ENCODE measurements at places on chromosomes 12 and 14.

GRCh38 chr12:54211920-54212319 is 23.1 kb upstream of the SMUG1 start:
- no peak for DNase-seq

DNA sequence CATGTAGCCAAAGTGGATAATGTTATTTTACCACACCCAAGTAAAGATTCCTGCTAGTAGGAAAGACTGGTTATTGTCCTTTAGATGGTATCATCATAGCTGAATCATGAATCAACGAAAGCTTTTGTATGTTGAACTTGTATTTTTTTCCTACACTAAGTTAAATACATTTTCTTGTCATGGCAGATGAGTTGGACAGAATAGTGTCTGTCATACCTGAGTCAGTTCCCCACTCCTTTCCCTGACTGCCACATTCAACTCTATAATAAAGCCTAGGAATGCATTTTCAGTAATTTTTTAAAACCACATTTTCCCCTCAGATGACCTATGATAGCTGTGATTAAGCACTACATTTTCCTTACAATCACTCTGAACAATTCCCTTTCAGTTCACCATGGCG is 9.3 kb upstream of the PTHLH start:
- DNase-seq, result no peak

GRCh38 chr12:54217774-54218241 is 29.0 kb upstream of the SMUG1 start:
- DNase-seq, result no peak

DNA sequence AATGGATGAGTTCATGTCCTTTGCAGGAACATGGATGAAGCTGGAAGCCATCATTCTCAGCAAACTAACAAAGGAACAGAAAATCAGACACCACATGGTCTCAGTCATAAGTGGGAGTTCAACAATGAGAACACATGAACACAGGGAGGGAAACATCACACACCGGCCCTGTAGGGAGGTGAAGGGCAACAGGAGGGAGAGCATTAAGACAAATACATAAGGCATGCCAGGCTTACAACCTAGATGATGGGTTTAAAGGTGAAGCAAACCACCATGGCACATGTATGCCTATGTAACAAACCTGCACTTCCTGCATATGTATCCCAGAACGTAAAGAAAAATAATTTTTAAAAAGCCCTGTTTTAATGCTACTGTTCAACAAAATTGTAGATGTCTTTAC is 914.2 kb upstream of the ATXN7L3B start:
- no peak for DNase-seq

- no peak for DNase-seq
These were observed 100.7 kb downstream of the VCPKMT start for GRCh38 chr14:50015716-50016115.

GRCh38 chr12:25023808-25024207 is 74.9 kb upstream of the BCAT1 start:
- no peak for DNase-seq

GRCh38 chr12:74456431-74456830 is 81.2 kb upstream of the ATXN7L3B start:
- no peak for DNase-seq

- no peak for DNase-seq
These were observed 39.8 kb downstream of the BAZ1A start for GRCh38 chr14:34835312-34835711.

GRCh38 chr14:58059126-58059525 is 92.9 kb downstream of the ARMH4 start:
- no peak for DNase-seq

DNA sequence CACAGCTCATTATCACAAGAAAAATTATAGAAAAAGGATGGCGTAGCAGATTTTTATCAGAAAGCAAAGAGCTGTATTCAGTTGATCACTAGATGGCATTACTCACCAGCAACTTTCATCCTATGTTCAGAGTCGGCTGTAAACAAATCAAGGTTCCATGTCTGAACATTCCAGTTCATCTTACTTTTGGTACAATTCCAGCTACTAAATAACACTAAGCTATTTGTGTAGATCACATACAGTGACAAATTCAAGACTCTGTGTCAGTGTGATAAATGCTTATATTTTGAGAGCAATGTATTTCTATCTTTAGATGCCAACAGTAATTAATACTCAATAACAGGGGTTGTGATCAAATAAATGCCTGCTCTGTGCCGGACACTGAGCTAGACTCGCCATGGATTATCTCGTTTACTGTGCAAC is 30.1 kb downstream of the NRDE2 start:
- no peak for DNase-seq

GRCh38 chr12:20000229-20000849 is 368.0 kb upstream of the PDE3A start:
- DNase-seq, result no peak

- no peak for DNase-seq
These were observed 67.1 kb downstream of the DERA start for GRCh38 chr12:15977999-15978951.

DNA sequence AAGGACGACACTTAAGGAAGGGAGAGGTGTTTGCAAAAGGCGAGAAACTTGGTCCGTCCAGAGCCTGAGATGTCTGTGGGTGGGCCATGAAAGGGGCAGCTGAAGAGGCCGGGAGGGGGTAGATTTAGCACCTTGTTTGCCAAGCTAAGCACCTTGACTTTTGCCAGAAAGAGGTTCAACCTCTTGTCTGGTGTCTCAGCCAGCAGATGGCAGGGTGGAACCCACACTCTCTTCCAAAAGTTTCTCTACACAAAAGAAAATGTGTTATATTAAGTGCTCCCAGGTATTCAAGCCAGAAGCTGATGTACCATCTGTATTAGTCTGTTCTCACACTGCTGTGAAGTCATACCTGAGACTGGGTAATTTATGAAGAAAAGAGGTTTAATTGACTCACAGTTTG is 69.9 kb downstream of the SUDS3 start:
- no peak for DNase-seq

All from omental fat pad (tissue), 4 donors.